Thymus (tissue), 14 donors: ENCODE measurements at places on chromosomes 13 and 19. TPM values are rescaled to one million over a fixed set of nuclear protein-coding genes. Genes with fewer than 3 reads are reported as not detected.

KASH5 gene
- 0.09 TPM for total RNA-seq

WTIP gene
- 2.5 TPM for total RNA-seq

SIGLEC6 gene
- 0.28 TPM for total RNA-seq

- H3K4me1 ChIP-seq = no peaks in the 10 kb centered on the region
- H3K36me3 ChIP-seq = peaks cover 77% of the 10 kb centered on the region
- no peak overlapping the region for H3K27ac ChIP-seq
- no peaks in the 10 kb centered on the region for H3K27me3 ChIP-seq
- DNase-seq = no peak
These were observed 22.0 kb downstream of the C19orf47 start for GRCh38 chr19:40326201-40326600.

GRCh38 chr13:66984241-66984640, 245.9 kb downstream of the PCDH9 start:
- DNase-seq = no peak
- no peaks in the 10 kb centered on the region for H3K4me1 ChIP-seq
- H3K27me3 ChIP-seq = no peaks in the 10 kb centered on the region
- no peak overlapping the region for H3K4me3 ChIP-seq
- H3K27ac ChIP-seq = no peak overlapping the region
